Left kidney (tissue), 8 donors: ENCODE measurements at places on chromosomes 6 and 20. TPM values are rescaled to one million over a fixed set of nuclear protein-coding genes. Genes with fewer than 3 reads are reported as not detected.

DNA sequence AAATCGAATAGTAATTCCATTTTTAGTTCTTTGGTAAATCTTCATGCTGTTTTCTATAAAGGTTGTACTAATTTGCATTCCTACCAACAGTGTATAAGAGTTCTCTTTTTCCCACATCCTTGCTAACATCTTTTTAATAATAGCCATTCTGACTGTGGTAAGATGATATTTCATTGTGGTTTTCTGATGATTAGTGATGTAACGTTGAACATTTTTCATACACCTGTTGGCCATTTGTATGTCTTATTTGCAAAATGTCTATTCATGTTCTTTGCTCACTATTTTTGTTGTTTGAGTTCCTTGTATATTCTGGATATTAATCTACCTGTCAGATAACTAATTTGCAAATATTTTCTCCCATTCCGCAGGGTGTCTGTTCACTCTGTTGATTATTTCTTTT, 64.5 kb downstream of the LIN28B start:
- no peak for DNase-seq

Gene RAB23
- 42.0 TPM for polyA plus RNA-seq

GRCh38 chr20:57236813-57237584, 29.4 kb downstream of the BMP7 start:
- DNase-seq, result no peak

DNA sequence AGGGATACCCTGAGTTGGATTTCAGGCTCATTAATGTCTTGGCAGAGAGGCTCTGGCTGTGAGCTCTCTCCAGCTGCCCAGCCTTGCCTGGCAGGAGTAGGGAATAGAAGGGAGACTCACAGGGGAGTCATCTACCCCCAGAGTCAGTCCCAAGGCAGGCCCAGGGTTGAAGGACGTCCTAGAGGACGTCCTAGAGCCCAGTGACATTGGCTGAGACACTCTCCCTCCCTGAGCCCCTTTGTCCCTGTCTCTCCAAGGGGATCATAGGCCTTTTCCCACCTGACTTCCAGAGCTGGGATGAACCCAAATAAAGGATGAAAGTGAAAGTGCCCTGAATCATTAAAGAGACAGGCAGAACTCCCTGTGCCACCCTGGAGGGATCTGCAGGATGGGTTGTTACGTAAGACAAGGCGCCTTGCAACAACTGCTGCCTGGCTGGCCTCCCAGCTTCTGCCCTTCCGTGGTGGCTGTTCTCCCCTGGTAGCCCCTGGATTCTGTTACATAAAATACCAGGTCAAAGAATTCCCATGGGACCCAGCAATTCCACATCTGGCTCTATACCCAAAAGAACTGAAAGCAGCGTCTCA, 53.6 kb upstream of the SIRPA start:
- no peak for DNase-seq

Gene EDN1
- polyA plus RNA-seq, result 3.8 TPM
